D721Med (cell line): ENCODE measurements at places on chromosomes 12 and 14.

DNA sequence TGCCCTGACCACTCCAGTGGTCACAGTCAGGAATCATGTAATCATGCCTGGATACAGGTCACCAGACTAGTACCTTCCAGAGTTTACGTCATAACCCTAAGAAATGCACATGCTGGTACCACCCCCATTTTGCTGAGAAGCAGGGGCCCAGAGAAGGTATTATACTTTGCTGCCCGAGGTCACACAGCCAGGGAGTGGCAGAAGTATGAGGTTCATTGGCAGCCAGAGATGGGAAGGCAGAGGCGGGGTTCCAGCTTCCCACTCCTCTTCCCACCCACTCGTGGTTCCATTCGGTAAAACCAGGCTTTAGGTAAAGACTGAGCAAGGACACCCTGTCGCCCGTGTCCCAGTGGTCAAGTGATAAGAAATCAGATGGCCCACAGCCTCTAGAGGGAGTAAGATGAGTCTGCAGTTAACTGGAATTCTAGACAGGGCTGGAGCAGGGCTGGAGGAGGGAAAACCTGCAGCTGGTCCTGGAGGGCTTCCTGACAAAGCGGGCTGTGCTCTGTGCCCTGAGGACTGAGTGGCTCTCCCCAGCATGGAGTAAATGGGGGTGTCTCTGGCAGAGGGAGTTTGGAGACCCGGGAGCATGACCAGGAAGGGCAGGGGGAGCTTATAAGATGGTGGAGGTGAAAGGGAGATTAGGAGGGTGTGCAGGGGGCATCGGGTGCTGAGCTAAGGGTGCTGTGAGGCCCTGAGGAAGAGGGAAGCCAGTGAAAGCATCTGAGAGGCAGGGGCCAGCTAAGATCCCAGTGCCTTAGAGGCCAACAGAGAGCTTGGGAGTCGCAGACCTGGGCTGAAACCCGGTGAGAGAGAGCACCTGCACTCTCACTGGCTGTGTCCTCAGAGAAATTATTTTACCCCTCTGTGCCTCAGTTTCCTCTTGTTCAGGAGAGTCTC is 5.7 kb downstream of the FAM222A start:
- DNase-seq, result no peak

DNA sequence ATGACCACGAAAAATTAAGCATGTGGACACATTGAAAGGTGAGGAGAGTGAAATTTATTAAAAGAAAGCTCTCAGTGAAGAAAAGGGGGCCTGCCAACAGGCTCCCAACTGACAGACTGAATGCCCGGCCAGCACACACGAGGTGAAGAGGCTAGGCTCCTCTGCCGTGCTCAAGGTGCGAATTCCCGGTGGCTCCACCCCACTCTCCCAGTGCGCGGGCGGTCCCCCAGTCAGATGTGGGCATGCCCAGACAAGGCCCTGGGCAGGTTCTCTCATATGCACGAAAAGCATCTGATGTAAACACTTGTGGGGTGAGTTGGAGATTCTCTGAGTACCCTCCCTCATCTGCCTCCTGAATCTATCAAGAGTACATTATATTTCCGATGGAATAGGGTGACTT is 48.5 kb upstream of the OSBPL8 start:
- no peak for DNase-seq

DNA sequence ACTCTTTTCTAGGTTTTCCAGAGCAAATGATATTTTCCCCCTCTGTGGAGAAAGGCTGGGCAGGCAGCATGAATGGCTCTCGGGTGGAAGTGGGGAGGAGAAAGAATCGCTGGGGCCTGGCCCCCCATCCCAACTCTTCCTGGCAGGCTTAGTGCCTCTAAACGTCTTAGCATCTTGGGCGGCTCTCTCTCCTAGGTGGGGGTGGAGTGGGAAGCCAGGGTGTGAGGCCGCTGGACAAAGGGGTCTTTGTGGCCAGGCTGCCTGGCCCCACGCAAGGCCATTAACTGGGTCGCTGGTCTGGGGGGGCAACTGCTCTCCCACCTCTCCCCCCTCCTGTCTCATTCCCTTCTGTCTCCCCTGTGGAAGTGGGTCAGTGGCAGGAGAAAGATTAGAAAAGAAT is 4.7 kb downstream of the LRP1-AS start:
- no peak for DNase-seq

- no peak for DNase-seq
Observed at GRCh38 chr12:131122631-131123030, 168.9 kb downstream of the ADGRD1 start.

GRCh38 chr12:113135178-113136127 is at the start of gene RASAL1:
TSS of gene RASAL1 (minus strand) at chr12:113135761. CDS start at chr12:113135462, 299 bp downstream.
- no peak for DNase-seq

- DNase-seq, result peak; percentile 43
Observed at GRCh38 chr14:58216544-58216943, 16.6 kb downstream of the ACTR10 start.

GRCh38 chr12:30002677-30003076 is 218.9 kb upstream of the TMTC1 start:
- DNase-seq, result no peak

GRCh38 chr14:46661728-46662127 is 10.1 kb upstream of the RPL10L start:
- no peak for DNase-seq

DNA sequence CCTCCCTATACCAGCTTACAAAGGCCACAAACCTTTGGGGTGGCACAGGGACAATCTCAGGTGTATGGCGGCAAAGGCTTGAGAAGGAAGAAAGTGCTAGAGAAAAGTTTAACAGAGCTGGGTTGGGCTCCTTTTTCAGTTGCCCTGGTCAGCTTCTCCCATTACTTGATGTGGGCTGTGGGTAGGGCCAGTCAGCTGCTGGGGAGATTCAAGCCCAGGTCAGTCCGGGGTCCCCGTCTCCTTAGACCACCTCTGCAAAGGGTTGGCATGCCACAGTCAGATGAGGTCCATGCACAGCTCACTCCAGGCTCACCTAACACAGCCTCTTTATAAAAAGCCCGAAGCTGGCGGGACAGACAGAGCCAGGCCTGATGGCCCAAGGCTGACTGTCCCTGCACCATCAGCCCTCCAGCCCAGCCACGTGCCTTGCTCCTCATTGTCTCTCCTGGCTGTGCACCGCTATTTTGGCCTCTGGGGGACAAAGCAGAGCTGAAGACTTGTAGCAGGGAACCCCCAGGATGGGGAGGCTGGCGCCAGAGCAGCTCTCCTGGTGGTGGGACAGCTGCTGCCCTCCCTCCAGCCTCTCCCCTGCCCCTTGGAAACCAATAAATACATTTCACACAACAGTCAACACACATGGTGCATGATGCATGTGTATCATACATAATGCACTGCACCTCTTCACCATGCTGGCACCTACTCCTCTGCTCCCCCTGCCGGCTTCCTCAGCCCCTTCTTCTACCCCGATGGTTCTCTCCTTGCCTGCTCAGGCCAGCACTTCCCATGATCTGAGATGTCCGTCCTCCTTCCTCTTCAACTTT is 61.7 kb upstream of the DDX11 start:
- no peak for DNase-seq
